Endodermal cell (in vitro differentiated cells): ENCODE measurements at places on chromosomes 12 and 14.
A peak's percentile ranks its signal among the peaks of the same experiment; 100 is the strongest.

- DNase-seq: no peak
These were observed 29.7 kb upstream of the IGF1 start for GRCh38 chr12:102510031-102510430.

- DNase-seq: no peak
These were observed 1.3 kb downstream of the SETD3 start for GRCh38 chr14:99479160-99479905.

- DNase-seq: no peak
These were observed 4.7 kb upstream of the CCER1 start for GRCh38 chr12:90959538-90960139.

DNA sequence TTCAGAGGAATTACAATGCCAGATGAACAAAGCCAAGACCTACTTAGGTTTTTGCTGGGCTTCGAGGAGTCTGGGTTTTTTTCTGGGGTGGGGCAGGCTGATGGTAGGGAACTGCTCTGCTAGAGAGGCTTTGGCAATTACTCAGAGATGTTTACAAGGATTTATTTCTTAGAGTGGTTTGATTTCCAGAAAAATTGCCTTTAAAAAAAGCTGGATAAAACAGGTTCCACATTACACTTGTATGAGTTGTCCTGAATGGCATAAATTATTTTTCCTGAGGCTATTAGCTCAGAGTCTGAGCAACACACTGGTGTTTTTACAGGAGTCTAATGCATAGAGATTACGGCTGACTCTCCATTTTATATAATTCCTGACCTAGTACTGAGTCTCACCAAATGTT is 118.5 kb upstream of the FRMD6 start:
- DNase-seq: no peak

- peak; percentile 35 for DNase-seq
These were observed 12.7 kb downstream of the TSPAN11 start for GRCh38 chr12:30939234-30939633.

DNA sequence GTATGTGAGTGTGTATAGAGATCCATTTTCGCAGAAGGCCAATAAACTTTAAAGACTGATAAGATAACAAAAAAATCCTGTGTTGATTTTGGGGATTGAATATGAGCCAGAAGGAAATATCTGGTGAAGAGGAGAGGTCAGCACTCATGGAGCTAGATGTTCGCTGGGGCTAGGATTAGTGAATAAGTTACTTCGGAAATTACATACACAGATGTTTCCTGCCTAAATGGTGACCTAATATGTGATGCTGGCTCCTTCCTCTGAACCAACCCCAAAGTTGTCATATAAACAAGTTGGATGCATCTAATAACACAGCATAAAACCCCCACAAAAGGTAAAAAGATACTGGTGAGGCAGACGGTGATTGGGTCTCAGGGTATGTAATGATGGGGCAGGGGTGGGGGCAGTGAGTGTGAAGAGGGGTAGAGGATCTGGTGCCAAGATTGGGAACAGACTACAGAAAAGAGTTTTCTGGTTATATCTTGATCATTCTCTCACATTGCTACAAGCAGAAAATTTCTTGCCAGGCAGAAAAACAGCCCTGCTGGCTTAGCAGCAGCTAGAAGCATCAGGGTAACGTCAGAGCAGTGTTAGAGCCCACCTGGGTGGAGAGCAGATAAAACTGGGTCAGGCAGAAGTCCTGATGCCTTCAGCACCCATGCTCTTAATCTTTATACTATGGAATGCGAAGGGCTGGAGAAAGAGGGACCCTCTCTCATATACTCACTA is 140.4 kb upstream of the GZMB start:
- DNase-seq: no peak

- DNase-seq: no peak
These were observed 53.7 kb downstream of the GCH1 start for GRCh38 chr14:54848910-54849309.

DNA sequence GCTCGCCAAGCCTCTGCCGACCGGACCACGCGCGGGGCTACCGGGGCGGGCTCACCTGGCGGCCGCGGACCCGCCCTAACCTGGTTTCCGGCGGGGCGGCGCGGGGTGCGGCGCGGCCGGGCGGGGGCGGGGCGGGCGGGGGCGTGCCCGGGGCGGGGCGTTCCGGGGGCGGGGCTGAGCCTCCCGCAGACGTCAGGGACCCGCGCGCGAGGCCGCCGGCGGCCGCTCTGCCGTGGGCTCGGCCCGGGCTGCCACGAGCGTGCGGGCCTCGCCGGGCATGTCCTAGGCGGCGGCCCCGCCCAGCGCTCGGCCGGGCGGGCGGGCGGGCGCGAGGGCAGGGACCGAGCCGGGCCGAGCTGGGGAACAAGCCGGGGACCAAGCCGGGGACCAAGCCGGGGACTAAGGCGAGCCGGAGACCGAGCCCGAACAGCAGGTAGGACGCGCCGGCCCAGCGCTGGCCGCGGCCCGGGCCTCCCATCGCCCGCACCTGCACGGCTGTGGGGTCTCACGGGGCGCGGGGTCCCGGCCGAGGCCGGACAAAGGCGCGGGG is at the start of gene CEP170B:
CEP170B (plus strand) TSS at position 188 of the 550 bp plus-strand sequence. CDS start 3,183 bp downstream, outside the sequence.
- DNase-seq: peak; percentile 84

DNA sequence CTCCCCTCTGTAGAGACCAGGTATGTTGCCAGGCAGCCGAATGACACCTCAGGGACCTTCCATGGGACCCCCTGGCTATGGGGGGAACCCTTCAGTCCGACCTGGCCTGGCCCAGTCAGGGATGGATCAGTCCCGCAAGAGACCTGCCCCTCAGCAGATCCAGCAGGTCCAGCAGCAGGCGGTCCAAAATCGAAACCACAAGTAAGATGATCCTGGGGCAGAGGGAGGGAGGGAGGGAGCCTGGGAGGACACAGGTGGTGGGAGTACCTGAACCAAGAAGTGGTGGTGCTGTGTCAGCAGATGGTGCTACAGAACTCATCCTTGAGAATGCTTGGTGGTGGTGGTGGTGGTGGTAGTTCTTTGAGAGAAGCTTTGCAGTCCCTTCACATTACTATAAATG is 1.0 kb downstream of the SMARCD1 start:
- DNase-seq: no peak

GRCh38 chr14:49228552-49228951 is 357.6 kb downstream of the RPS29 start:
- DNase-seq: no peak

GRCh38 chr14:94697773-94698556 is 71.9 kb downstream of the GSC start:
- DNase-seq: no peak

DNA sequence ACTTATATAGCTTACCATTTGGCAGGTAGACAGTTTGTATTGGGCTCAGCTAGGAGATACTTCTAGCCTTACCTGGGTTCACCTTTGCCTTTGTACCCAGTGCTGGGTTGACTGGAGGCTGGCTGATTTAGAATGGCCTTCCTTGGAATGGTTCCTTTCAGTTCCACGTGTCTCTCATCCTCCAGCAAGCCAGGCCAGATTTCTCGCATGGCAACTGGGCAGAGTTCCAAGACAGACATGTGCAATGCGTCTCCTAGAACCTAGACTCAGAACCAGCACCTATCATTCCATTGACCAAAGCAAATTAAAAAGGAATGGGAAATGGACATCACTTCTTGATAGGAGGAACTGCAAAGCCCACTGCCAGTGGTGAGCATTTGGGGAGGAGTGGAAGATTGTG is 79.1 kb upstream of the BDKRB2 start:
- no peak for DNase-seq

DNA sequence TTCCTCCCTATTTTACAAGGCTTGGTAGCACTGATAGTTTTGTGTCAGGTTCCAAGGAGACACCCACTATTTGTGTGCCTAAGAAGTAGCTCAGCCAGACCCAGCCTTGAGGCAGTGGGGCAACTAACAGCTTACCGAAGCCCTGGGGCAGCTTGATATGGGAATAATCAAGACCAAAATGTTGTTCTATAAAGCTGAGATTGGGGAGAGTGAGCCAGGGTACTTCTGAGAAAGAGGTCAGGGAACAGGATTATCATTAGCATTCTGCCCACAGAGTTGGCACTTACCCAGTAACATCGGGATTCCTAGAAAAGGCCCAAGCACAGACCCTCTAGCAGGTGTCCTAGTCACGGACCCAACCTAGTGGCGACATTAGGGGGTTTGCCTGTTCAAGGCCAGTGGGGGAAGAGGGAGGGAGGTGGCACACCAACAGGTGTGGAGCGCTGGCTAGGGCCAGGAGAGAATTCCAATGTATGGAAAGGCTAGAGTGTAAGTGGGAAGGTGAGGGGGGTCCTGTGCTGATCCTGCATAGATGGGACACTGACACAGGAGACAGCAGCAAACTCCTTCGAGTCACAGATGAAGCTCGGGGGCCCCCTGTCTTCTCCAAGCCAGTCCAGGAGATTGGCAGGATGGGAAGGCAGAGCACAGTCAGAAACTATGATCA is 4.9 kb downstream of the PPP1R3E start:
- DNase-seq: no peak

DNA sequence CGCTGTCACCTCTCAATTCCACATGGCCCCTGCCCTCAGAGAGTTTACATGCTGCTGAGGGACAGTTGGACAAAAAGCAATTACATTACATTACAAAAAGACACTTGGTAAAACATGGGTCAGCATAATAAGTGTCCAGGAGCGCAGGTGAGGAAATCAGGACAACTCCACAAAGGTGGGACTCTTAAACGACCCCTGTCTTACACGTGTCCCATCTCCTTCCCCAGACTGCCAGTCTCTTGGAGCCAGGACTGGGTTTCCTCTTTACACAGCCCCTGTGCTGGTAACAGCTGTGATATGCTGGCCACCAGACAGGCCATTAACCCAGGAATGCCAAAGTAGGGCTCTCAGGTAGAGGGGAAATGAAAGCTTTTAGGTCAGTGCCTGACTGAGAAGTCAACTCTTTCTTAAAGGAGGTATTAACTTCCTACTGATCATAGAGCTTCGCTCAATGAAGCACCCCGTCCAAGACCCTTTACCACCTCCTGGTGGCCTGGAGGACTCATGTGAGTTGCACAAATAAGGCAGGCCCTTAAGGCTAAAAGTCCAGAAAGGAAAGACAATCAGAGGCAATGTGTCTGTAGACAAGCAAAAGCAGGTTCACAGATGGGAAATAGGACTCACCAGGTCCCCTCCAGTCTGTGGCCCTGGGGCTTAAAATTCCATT is 55.5 kb downstream of the ANO2 start:
- DNase-seq: peak; percentile 85

DNA sequence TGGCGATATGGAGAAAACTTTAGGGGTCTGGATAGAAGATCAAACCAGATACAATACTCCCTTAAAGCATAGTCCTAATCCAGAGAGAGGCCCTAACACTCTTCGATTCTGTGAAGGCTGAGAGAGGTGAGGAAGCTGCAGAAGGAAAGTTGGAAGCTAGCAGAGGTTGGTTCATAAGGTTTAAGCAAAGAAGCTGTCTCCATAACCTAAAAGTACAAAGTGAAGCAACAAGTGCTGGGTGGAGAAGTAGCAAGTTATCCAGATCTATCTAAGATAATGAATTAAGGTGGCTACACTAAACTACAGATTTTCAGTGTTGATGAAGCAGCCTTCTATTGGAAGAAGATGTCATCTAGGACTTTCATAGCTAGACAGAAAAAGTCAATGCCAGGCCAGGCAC is 24.6 kb upstream of the MTERF2 start:
- DNase-seq: no peak

DNA sequence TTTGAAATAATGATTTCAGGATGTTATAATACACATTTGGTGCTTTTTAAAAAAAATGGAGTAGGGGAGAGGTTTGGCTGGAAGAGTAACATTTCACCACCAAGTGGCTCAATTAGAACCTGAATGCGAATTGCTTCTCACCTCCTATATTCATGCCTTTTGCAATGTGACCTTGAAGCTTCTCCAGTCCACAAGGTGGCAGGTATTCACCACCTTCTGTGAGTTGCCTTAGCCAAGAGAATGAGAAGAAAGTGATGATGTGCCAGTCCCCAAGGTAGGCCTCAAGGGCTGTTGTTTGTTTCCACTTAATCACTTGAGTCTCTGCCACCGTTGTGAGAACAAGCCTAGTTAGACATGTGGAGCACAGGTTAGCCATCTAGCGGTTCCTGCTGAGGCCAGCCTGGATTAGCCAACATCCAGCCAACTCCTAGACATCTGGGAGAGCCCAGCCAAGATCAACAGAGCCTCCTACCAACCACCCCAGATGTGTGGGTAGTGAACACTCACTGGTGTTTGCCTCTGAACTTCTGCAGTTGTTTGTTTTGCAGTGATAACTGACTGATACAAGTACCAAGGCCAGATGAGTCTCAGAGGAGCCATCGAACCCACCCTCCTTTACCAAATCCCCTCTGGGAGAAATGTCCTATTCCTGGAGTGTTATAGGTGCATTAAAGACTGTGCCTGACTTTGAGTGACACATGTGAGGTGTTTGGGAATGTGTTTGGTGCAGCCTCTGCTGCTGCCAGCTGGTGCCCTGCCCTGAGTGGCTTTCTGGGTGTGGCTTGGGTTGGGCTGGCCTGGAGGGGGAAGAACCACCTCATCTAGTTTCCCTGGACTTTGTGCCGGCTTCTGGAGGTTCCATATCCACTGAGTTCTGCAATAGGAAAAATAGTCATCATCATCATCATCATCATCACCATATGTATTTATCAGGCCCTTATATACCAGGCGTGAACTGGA is 132.5 kb upstream of the RFLNA start:
- DNase-seq: no peak

DNA sequence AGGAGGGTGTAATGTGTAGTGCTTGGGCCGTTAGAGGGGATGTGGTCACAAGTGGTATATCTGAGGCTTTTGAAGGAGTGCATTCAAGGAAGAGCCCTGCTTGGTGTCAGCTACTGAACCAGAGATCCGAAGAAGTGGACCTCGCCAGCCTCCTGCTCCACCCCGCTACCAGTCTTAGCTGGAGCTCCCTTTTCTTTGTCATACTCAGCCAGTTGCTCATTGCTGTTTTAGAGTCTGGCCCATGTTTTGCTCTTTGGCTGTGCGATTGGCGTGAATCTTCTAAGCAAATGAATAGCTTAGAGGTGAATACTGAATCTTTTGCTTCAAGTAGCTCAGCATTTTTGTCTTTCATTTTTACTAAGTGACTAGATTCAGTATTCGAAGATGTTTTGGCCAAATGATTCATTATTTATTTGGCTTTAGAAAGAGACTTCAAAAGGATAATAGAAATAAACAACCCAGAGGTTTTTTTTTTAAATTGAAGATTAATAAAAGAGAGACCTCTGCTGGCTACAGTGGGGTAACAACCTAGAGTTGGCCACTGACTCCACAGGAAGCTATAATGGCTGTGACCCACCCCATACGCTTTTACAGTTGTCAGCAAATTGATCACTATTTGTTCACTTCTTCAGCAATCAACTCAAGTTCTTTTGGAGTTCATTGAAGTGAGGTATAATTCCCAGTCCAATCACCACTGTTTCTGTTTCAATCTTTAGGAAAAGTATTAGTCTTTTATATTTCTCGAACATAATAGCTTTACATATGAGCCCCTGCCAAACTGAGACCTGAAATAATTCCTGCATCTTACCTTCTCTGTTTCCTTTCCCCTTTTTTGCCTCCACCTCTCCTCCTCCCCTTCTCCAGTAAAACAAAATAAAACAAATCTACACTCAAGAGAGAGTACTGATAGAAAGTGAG is 19.9 kb downstream of the CDKN1B start:
- no peak for DNase-seq

- DNase-seq: no peak
These were observed 38.7 kb downstream of the ARID2 start for GRCh38 chr12:45768194-45768593.

- DNase-seq: no peak
These were observed 42.0 kb upstream of the ATP2B1 start for GRCh38 chr12:89750389-89751351.
